ENCODE measurements at places on chromosomes 1 and 21.

DNA sequence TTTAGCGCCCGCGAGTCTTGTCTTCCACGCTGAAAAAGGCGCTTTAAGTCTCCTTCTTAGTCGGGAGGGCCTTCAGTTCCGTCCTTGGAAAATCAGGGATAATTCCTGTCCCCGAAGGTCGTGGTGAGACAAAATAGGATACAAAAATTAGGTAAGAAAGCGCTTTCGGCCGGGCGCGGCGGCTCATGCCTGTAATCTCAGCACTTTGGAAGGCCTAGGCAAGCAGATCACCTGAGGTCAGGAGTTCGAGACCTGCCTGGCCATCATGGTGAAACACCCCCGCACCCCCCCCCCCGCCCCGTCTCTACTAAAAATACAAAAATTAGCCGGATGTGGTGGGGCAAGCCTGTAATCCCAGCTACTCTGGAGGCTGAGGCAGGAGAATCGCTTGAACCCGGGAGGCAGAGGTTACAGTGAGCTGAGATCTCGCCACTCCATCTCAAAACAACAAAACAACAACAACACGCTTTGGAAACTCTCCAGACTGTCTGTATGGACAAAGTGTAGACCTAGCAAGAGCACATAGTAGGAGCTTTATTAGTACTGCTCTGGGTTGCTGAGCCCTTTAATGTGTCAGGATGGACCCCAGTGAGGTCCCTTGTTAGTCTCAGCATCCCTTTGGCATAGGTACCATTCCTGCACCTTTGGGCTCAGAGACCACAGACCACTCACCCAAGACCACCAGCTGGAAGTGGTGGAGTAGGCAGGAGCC, 790 bp upstream of the TMEM54 start:
- DNase-seq: no peak

DNA sequence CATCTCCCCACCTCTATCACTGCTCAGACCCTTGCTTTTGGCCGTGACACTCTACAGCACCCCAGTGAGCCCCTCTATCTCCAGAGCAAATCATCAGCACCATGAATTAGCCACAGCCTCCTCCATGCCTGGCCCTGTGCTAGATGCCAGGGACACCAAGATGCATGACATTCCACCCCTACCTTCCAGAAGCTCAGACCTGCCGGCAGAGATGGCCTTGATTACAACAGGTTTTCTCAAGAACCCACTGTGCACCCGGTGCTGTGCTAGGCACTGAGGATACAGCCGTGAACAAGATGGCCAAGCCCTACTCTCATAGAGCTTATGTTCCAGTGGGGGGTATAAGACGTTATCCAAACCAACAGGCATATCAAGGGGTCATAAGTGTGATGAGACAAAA, 30.6 kb downstream of the CDK18 start:
- DNase-seq: no peak

- DNase-seq: peak; percentile 30
Measured at GRCh38 chr1:23343221-23344110, 618 bp downstream of the HNRNPR start.

DNA sequence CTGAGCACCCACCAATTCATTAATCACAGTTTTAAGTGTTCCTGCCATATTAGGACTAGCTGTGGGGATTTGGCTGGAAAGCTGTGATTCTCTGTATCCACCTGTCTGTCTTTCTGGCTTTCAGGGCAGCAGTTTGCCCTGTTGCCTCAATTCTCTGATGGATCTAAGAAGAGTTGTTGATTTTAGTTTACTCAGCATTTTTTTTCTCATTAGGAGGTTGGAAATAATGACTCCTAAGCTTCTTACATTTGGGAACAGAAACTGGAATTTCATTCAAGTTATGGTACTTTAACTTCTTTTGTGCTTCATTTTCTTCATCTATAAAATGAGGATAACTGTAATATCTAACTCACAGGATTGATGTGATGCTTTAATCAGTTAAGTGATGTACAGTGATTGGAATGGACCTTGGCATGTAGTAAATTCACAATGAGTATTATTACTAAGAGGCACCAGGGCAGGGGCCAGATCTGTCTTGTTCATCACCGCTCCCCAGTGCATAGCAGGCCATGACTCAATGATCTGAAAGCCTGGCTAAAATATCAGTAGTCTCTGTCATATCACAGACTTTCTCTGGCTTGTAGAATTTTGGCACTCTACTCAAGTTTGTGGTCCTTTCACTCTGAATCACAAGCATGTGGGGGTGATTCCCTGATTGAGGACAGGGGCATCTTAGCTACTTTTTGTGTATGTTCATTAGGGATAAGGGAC, 51.4 kb upstream of the GREM2 start:
- no peak for DNase-seq

DNA sequence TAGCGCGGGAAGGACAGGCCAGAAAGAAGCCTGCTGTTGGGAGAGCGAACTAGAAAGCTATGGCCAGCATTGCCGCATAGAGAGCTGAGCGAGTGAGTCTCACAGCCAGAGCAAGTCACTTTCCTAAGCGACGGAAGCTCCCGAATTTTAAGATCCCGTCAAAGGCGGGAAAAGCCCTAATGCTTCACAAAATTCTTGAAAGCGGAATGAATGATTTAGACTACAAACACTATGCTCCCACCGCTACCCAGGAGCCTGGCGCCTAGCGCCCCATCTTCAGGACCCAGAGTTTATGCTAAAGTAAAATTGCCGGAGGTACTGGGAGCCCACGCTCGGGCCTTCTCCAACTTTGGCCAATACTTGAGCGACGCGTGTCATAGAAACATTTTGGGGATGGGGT, 409.9 kb upstream of the ESRRG start:
- no peak for DNase-seq

DNA sequence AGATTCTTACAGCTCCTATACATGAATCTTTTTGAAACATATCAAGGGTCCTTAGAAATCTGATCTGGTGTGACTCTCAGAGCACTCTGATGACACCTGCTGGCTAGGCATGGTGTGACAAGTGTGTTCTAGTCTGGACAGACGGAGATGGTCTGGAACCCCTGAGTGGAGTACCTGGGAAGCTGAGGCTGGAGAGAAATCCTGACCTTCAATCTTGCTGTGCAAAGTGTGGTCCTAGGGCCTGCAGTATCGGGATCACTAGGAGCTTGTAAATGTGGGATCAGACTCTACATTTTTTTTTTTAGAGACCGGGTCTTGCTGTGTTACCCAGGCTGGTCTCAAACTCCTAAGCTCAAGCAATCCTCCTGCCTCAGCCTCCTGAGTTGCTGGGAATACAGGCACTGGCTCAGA, 78.6 kb upstream of the SOD1 start:
- no peak for DNase-seq

GRCh38 chr1:221457685-221458446, 284.0 kb downstream of the DUSP10 start:
- no peak for DNase-seq

GRCh38 chr1:89547563-89548116, 23.0 kb downstream of the LRRC8B start:
- no peak for DNase-seq

DNA sequence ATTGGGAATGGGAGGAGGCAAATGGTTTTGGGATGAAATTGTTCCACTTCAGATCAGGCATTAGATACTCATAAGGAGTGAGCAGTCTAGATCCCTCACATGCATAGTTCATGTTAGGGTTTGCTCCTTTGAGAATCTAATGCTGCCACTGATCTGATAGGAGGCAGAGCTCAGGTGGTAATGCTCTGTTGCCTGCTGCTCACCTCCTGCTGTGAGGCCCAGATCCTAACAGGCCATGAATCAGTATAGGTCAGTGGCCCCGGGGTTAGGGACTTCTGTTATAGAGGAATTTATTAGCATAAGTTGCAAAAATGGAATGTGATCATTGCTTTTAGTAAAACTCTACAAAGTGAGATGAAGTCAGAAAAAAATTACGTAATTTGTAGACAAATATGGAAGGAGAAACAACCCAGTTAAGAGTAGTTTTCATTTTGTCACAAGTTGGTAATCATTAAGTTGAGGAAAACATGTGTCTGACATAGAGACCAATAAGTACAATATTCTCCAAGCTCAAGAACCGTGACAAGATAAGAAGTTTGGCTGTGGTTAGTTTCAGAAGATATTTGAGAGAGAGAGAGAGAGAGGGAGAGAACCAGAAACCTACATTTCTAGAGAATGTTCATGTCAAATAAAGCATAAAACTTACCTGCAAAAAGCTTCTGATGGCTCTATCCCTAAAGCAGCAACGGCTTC, 689.7 kb upstream of the PRMT6 start:
- no peak for DNase-seq

GRCh38 chr21:41393876-41394465, 32.1 kb upstream of the MX1 start:
- no peak for DNase-seq

- no peak for DNase-seq
Measured at GRCh38 chr1:25744140-25744581, 55.8 kb upstream of the SELENON start.

GRCh38 chr1:96384611-96385010, 337.0 kb upstream of the PTBP2 start:
- no peak for DNase-seq

DNA sequence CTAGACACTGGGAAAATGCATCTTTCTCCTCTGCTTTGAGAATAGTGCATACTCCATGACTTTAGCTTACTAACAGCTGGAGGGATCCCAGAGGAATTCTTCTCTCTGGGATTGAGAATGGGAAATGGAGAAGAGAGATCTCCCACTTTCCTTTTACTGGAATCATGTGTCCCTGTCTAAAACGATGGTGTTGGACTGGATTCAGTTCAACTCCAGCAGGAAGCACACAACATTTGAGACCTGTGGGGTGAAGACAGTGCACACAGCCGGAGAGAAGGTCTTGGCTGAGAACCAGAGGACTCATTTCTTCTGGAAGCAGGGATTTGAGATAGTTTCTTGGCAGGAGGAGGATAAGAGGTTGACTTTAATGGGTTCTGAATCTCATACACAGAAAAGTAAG, 58.7 kb downstream of the TRABD2B start:
- DNase-seq: no peak

- DNase-seq: no peak
Measured at GRCh38 chr1:198879711-198880306, 241.0 kb downstream of the PTPRC start.

- peak; percentile 58 for DNase-seq
Measured at GRCh38 chr1:46532498-46533178, 18.8 kb downstream of the KNCN start.

DNA sequence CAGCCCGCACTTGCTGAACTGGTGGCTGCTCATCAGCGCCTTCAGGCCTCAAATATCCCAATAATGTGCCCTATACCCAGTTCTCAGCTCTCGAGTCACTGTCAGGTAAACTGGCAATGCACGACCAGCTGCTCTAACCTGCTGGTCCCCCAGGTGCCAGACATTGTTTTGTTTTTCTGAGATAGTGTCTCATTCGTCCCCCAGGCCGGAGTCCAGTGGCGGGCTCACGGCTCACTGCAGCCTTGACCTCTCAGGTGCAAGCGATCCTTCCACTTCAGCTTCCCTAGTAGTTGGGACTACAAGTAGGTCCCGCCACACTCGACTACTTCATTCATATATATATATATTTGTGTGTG, 1.0 kb upstream of the NADK start:
- no peak for DNase-seq

- DNase-seq: no peak
Measured at GRCh38 chr1:235918465-235918864, 51.8 kb upstream of the LYST start.

- no peak for DNase-seq
Measured at GRCh38 chr1:26016258-26016952, 5.2 kb upstream of the EXTL1 start.
